ENCODE measurements at places on chromosomes 2 and 18.

- DNase-seq = no peak
These were observed 378.4 kb downstream of the CDH7 start for GRCh38 chr18:66129248-66129647.

DNA sequence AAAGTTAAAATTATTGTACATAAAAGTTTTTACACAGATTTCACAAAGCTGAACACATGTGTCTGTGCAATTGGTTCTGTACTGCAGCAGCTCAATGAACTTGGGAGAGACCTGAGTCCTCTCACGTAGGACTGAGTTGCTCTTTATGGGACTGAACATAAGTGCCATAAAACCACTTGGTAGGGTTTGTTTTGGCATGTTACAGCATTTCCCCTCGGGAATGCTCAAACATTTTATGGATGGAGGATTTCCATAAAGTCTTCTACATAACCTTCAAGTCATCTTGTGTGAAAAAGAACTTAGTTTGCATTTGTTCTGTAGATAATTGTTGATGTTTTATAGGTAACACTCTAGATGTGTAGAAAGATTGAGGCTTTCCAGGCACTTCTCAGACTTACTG is 15.9 kb downstream of the LYPD6 start:
- DNase-seq = no peak

DNA sequence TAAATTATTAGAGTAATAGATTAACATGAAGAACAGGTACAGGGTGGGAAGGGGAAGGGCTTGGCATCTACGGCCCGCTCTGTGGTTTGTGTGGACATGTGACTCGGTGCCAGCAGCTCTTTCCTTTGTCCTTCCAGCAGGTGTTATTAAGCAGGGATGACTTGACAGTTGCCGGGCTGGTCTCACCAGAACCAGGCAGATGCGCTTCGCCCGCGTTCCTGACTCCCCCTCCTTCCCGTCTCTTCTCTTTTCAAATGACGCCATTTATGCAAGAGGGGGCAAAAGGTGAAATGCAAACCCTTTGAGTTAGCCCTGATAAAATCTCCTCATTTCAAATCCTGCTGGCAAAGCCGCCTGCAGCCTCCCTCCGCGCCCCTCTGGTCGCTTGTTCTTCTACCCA is 38.9 kb upstream of the MGAT4A start:
- DNase-seq = no peak

- DNase-seq = no peak
These were observed 135.9 kb downstream of the TPGS2 start for GRCh38 chr18:36692921-36693332.
